ENCODE measurements at places on chromosomes 2 and 18. TPM values are rescaled to one million over a fixed set of nuclear protein-coding genes. Genes with fewer than 3 reads are reported as not detected.

DNA sequence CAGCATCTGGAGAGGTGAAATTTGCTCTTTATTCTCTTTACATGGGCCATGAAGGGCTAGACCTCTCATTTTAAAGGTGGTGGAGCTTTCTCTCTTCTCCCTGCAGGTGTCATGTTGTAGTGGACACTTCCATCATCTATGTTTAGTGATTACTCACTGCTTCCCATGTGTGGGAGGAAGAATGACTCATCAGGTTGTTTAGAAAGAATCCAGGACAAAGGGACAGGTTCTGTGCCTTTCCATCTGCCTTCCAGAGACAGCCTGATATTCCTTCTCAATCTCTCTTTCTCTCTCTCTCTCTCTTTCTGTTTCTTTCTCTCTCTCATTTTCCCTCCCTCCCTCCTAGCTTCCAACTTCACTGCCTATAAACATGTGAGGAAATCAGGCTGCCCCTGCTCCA lies 38.7 kb downstream of the SCG2 start:
- peak; percentile 66 for DNase-seq

The FHOD3 gene
- 6.9 TPM for polyA plus RNA-seq

GRCh38 chr2:152407204-152407721 lies 72.3 kb downstream of the FMNL2 start:
- no peak for DNase-seq

DNA sequence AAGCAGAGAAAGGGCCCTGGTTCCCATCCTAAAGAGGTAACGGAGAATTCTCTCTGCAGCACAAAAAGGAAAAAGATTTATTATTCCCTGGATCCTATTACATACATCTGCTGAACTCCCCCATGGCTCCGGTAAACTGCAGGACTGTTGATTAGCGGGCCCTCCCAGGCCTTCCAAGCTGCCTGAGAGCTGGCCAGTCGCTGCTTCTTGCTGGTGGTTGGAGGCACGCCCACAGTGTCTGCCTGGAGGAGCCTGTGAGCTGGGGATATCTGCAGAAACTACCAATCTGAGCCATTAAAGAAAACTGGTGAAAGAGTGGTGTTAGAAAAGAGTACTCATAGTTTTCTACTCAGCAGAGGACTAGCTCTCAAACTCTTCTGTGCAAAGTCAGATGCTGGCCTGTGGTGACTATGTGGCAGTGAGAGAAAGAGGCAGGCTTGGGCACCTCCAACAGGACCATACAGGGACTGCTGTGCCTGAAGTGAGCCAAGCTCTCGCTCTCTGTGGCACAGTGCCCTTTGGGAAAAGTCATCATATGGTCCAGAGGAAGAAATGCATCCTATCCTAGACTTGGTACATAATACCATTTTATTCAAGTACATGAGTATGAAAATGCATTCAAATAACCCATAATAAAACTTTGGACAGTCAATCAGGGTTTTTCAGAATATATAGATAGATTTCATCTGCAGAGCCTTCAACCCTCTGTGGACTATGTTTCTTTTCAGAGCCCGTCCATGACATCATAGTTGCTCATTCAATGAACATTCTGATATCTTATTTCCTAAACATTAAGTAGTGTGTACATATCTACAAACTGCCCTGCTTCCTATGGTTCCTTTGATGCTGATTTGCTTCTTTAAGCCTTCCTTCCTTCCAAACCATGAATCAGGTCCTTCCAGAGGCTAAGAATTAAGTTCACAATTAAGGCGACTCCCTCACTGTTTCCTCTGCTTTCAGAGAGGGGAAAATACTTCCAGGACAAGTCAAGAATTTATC lies 242.0 kb upstream of the LYPD1 start:
- DNase-seq = no peak

- DNase-seq = no peak
These were observed 124.8 kb downstream of the NUP35 start for GRCh38 chr2:183248866-183249567.

GRCh38 chr18:26476697-26477096 lies 71.7 kb downstream of the KCTD1 start:
- DNase-seq = no peak

DNA sequence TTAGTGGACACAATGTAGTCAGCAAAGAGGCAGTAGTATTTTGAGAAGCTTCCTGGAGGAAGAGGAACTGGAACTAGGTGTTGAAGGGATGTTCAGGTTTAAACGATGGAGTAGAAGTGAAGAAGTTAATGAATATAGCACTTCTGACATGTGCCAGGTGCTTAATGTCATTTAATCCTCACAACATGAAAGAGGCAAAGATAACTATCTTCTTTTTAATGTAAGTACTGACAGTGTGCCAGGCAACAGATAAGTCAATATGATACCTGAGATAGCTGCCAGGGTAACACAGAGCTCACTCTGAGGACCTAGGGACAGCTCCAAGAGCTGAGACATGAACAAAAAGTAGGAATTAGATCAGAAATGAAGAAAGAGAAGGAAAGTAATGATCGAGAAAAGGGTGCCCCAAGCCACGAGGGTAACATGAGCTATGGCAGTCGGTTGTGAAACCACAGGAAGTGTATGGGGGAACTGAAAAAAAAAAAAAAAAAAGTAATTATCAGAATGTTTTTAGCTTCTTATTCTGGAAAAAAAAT lies 140.7 kb downstream of the RNF144A start:
- no peak for DNase-seq

- peak; percentile 11 for DNase-seq
These were observed 9.6 kb downstream of the SERPINB2 start for GRCh38 chr18:63897072-63897471.

GRCh38 chr2:201403880-201404279 lies 46.7 kb upstream of the FLACC1 start:
- peak; percentile 36 for DNase-seq

The UNC80 gene
- 0.09 TPM for polyA plus RNA-seq

The RBKS gene
- polyA plus RNA-seq = 1.8 TPM

- DNase-seq = no peak
These were observed 56.1 kb downstream of the RPL37A start for GRCh38 chr2:216554755-216555154.

The CD8B gene
- polyA plus RNA-seq = not detected

The EFR3B gene
- polyA plus RNA-seq = 0.09 TPM

GRCh38 chr2:20588918-20589871 lies 61.7 kb downstream of the HS1BP3 start:
- no peak for DNase-seq

GRCh38 chr18:10368456-10369453 lies 85.7 kb upstream of the APCDD1 start:
- no peak for DNase-seq

DNA sequence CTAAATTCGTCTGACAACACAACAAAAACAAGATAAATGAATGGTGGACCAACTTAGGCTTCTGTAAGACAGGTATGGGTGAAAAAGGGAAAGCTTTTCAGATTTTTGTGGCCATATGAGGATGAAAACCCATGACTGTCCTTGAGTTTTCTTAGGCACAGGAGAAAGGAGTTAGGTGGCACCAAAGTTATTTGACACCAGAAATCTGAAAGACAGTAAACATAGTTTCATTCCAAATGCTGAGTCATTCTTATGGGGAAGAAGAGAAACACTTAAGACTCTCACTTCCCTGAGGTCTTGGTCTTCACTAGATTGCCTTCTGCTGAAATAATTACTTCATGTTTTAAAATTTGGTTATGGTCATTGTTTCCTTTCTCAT lies 5.2 kb upstream of the GPD2 start:
- no peak for DNase-seq

GRCh38 chr2:98065808-98066207 lies 21.2 kb upstream of the VWA3B start:
- no peak for DNase-seq

The PROKR1 gene
- polyA plus RNA-seq = not detected

DNA sequence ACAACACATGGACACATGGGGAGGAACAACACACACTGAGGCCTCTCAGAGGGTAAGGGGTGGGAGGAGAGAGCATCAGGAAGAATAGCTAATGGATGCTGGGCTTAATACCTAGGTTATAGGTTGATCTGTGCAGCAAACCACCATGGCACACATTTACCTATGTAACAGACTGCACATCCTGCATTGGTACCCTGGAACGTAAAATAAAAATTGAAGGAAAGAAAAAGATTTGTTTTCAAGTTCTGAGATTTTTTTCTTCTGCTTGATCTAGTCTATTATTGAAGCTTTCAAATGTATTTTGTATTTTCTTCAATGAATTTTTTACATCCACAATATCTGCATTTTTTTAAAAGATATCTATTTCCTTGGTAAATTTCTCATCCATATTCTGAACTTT lies 59.3 kb upstream of the SLC4A10 start:
- no peak for DNase-seq

DNA sequence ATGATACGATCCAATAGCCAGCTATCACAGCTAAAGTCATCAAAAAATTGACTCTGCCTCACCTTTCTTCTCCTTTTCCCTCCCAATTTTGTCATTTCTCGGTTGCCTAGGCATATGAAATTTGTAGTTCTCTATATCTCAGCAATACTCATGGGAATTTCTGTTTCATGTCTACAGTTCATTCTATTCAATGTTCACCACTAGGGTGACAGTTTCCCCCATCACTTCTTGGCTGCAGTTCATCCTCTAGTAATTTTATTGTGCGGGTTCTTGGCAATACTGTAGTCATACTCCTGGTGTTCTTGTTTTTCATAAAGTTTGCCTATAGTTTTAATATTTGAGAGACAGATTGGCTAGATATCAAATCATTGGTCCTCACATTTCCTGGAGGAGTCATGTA lies 872.2 kb upstream of the ID2 start:
- DNase-seq = no peak

GRCh38 chr2:158217593-158217992 lies 115.9 kb downstream of the UPP2 start:
- DNase-seq = no peak

GRCh38 chr2:240912878-240913809 lies 7.0 kb downstream of the CROCC2 start:
- DNase-seq = no peak

DNA sequence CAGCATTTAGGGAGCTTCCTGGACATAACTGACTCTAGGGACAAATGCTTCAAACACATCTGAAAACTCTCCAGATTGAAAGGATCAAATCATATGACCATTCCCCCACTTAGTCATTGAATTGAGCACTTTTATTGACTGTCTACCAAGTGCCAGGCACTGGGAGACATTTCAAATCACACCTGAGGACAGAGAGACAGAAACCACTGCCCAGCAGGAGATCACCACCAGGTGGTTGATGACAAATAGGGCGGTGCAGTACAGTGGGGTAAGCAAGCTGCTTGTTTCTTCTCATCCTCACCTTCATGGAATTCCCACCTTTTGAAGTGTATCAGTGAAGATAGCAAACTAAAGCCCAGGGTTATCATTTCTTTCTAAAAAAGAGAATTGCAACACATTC lies 19.0 kb upstream of the CXCR4 start:
- no peak for DNase-seq

DNA sequence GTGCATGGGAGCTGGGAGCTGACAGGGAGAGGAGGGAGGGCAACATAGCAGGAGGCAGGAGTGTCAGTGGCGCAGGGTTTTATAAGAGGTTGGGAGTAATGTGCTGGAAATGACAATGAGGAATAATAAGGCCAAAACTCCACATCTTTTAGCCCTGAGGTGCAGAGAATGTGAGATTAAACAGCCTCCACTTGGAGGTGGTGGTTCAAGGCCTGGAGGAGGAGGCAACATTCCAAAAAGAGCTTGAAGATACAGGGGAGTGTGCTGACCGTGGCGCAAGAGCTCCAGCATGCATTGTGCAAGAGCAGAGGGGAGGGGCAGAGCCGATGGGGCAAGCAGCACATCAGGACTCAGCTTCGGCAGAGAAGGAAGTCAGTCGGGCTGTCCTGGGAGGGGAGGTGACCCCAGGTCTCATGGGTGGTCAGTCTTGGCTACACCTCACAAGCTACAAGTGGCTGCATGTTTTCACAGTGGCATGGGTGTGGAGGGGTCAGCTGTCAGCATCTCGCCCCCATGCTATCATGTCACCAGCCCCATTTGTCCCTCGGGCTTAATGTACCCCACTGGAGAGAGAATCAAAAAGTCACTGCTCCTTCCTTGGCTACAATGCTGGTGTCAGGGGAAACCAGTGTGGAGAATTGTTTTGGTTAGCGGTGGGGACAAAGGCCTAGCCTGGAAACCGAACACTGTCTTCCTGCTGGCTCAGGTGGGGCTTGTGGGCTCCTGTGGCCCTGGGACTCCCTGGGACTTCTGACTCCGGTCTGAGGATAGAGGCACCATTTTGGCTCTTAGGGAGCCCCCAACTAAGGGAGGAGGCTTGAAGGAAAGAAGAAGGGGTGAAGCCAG lies 208.0 kb downstream of the ZFP36L2 start:
- DNase-seq = no peak

DNA sequence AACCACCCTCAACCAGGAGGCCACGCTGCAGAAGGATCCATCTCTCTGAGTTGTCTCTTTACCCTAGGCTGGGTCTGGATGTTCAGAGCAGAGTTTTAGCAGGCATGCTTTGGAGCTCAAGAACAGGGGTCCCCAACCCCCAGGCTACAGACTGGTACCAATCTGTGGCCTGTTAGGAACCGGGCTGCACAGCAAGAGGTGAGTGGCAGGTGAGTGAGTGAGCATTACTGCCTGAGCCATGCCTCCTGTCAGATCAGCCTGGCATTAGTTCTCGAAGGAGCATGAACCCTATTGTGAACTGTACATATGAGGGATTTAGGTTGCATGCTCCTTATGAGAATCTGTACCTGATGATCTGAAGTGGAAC lies 172.5 kb downstream of the UXS1 start:
- DNase-seq = no peak

The GREB1L gene
- 5.1 TPM for polyA plus RNA-seq

- no peak for DNase-seq
These were observed 182.4 kb downstream of the CDH2 start for GRCh38 chr18:27994571-27994970.

DNA sequence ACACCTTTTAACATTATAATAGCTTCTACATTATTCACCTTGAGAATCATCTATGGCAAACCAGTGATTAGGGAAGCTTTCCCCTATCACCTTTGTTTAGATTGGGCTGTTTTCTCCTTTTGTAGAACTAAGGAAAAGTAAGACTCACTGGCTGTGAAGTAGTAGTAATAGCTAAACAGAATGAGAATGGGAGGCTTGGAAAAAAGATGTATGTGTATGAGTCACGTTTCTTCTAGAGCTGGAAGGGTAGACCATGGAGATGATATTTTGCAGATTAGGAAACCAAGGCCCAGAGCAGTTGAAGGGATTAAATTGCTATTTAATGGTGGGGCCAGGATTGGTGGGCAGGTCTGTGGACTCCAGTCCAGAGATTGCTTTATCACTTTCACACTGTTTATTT lies 214.5 kb downstream of the MCFD2 start:
- no peak for DNase-seq

- DNase-seq = no peak
These were observed 265.0 kb upstream of the TRIB2 start for GRCh38 chr2:12451726-12452125.

DNA sequence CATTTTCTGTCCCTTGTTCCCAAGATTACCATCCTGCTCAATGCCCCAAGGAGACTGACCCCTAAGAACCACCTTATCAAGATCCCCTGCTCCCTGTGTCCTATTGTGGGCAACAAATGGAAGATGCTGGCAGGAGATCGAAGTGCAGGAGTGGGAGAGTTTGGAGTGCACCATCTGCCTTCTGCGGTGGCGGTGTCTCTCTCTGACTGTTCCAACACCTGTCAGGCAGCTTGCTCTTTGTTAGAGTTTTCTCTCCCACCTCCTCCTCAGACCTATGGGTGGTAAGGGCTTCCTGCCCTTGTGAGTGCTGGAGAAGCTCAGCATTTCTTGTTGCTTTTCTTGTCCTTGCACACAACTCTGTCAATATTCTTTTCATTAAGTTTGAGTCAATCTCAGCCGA lies 64.1 kb upstream of the SPHKAP start:
- DNase-seq = no peak
